ENCODE measurements at places on chromosomes 2 and 18.
A peak's percentile ranks its signal among the peaks of the same experiment; 100 is the strongest.

DNA sequence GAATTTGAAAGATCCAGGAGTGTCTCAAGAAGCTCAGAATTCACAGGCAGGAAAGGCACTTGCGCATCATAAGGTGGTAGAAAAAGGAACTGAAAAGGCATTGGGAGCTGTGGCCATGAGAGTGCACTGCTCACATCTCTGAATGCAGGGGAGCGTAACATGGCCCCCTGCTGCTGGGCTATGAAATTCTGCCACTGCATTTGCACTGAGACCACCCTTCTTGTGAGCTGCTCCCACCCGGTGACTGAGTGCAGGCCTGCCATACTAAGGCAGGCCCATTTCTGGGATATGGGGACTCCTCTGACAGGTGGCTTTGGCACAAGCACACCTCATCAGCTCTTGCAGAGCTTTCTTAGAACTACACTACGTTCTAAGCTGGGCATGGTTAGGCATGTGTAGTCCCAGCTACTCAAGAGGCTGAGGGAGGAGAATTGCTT, 25.3 kb upstream of the STARD7 start:
- DNase-seq = no peak

- DNase-seq = no peak
Observed at GRCh38 chr2:136448986-136449780, 316.2 kb upstream of the THSD7B start.

DNA sequence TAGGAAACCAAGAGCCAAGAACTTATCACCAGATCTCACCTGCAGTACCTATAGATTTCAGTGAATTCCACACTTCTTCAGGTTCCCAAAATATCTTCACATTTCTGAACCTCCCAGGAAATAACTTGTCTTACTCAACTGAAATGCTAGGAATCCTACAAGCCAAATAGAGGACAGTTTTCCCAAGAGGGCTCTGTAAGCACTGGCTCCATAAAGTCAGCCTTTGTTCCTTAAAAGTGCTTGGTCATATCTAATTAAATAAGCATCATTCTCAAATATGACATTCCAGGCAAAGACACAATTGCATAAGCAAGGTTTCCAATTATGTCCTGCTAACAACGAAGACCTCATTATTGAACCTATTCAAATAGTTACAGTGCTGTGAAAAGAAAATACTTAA, 154.6 kb upstream of the MGAT5 start:
- no peak for DNase-seq

- peak; percentile 6 for DNase-seq
Observed at GRCh38 chr2:15748736-15749323, 157.2 kb downstream of the DDX1 start.

DNA sequence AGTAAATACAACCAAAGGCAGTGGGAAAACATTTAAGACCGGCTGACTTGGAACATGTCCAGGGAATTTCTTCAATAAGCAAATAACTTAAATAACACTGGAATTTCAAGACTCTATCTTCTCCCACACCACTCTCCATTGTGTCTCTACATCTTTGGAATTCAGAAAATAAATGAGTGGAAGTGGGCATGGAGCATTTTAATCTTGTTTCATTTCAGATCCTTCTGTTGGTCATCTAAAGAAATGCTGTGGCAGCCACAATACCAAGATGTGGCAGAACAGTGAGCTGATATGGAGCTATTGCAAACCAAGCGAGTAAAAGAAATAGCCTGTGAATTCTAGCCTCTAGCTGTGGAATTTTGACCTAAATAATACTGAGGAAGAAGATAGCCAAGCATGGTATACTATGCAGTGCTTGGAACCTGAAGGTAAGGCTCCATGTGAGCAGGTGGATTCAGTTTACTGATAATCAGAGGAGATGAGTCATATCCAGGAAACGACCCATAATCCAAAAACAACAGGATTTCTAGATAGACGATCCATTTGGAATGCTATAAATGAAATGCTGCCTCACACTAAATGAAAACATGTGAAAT, 157.1 kb upstream of the SCN7A start:
- no peak for DNase-seq
